ENCODE measurements at places on chromosomes 7 and 10.

DNA sequence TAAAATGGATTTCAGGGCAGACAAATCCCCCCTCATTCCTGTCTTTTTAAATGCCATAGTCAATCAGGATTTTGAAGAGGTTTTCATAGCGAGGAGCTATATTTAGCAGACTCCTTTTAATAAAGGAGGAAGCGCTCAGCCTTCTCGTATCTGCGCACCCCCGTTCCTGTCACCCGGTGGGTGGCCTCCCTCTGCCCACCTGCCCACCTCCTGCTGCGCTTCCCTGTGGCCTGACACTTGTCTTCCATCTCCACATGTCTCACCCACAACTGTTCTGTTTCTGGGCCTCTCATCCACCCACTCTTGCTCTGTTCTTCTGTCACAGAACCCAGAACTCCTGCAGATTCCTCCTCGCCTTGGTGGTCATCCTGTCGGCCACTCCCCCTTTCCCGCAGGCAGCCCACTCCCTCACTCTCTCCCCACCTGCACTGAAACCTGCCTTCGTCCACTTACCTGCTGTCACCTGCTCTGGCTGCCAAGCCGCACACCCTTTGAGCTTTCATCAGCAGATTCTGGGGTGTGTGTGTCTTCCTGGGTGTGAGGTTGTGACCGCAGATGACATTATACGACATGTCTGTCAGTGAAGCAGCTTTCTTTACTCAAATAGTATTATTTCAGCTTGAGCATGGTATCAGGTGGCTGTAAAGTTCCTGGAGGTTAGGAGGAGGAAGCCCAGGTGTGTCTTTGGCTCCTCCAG lies 163.5 kb upstream of the AGK start:
- no peak for DNase-seq

- DNase-seq: no peak
These were observed 27.1 kb downstream of the MDH2 start for GRCh38 chr7:76074972-76075370.

- no peak for DNase-seq
These were observed 609.8 kb upstream of the MKI67 start for GRCh38 chr10:128735996-128736395.

DNA sequence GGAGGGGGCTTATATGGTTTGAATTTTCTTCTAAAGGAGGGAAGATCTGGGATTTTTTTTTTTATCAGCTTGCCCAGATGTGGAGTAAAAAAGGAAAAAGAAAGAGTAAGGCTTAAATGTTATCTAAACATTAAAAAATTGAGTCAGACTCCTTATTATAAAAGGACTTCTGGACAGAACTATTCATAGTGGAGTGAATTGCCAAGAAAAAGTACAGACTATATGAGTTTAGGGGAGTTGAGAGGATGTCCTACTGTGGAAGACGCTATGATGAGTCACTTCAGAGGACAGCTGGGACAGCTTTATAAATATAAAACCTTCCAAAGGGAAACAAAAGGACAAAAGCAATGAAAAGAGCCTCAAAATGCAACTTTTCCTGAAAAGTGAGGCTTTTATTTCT lies 73.0 kb downstream of the TFPI2 start:
- DNase-seq: no peak

- DNase-seq: no peak
These were observed 41.0 kb upstream of the SAMD8 start for GRCh38 chr10:75070476-75070875.

DNA sequence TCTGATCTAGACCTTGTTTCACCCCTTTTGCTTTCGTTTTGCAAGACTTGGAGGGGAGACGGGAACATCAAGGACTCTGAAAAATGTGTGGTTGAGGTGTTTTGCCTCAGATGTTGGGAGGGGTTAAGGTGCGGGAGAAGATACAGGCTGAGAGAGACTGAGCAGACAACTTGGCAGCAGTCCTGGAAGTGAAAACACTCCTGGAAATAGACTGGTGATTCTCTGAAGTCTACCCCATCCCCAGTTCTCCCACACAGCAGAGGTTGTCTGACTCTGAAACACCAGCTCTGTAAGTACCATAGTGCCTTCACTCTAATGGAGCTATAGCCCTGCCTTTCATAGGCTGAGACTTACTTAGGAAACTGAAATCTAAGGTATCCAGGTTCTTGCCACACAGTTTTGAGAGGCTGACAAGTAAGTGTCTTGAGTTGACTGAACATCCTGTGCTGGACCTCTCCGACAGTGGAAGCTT lies 152.5 kb downstream of the PPP1R9A start:
- DNase-seq: no peak

- DNase-seq: no peak
These were observed at the start of gene ADAMTS14 for GRCh38 chr10:70672165-70673042. Gene ADAMTS14, plus strand, starts transcription at chr10:70672506. Its CDS starts 297 bp downstream, at chr10:70672803.

- DNase-seq: no peak
These were observed 750.1 kb upstream of the SORCS1 start for GRCh38 chr10:107914450-107915214.

GRCh38 chr7:127650847-127651555 lies 993 bp upstream of the SND1 start:
- peak; percentile 39 for DNase-seq

- no peak for DNase-seq
These were observed 221.7 kb downstream of the CDK14 start for GRCh38 chr7:90817846-90818245.

- DNase-seq: no peak
These were observed 67.3 kb downstream of the NHLRC2 start for GRCh38 chr10:113921561-113922370.

GRCh38 chr7:31006857-31007256 lies 43.1 kb downstream of the GHRHR start:
- no peak for DNase-seq

DNA sequence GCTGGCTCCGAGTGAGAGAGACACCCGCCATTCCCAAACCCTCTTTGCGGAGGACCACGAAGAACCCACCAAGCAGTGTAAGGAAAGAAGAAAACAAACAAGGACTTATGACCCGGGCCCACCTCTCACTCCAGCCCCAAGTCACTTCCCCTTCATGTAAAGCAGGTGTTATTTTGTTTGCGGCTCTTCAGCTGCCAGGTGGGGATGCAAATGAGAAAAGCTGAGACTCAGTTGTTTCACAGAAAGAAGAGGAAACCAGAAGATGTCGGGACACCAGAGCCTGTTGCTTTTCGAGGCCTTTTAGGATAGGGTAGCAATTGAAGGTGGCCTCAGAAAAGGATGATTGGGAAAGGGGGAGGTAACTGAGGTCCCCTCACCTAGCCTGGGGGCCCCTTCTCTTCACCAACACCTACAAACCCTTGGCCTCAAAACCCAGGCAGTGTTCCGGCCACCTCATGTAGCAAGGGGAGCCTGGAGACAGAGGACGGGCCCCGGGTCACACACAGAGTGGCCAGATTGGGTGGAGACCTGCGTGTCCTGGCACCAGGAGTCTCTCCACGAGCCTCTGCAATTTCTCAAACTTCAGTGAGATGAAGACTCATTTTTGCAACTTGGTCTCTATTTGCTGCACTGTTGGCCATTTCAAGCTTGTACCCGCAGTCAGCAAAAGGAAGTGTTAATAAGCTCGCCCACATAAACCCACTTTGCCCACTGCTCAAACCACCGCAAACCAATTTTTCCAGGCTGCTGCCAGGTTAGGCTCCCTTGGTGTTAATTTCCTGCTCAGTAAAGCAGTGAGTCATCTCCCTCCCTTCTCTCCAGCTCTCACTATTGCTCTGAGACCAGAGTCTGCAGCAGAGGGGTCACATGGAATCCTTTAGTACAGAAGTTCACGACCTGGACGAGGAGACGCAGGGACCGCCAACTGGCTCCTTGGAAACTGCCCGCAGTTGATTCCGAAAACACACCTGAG lies 45.5 kb downstream of the AOC1 start:
- no peak for DNase-seq

- no peak for DNase-seq
These were observed 97.5 kb upstream of the OIT3 start for GRCh38 chr10:72796042-72796441.

- DNase-seq: no peak
These were observed 87.0 kb downstream of the ALOX5 start for GRCh38 chr10:45461034-45461433.

DNA sequence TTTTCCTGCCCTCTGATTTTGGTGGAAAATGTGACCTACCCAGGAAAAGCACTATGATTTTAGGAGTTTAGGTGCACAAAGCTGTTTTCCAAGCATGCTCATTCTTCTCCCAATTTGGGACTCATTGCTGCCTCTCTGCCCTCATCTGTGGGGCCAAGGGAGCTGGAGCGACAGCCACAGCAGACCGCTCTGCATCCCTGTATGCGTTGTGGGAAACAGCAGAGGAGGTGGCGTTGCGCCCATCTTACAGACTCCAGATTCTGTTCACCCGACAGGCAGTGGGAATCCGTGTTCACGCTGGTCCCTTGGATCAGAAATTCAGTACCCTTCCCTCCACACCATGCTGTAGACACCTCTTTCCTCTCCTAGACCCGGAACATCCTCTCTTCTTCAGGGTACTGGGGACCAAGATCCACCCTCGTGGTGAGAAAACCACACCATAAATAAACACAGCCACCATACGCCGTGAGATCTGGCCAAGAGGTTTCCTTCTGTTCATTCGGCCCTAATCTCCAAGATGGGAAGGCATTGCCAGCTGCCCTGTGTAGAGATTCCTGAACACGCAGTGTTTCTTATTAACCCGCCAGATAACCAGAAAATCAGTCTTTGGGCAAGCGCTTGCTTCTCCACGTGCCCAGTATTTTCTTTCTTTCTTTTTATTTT lies 87.9 kb downstream of the CUX1 start:
- DNase-seq: no peak

DNA sequence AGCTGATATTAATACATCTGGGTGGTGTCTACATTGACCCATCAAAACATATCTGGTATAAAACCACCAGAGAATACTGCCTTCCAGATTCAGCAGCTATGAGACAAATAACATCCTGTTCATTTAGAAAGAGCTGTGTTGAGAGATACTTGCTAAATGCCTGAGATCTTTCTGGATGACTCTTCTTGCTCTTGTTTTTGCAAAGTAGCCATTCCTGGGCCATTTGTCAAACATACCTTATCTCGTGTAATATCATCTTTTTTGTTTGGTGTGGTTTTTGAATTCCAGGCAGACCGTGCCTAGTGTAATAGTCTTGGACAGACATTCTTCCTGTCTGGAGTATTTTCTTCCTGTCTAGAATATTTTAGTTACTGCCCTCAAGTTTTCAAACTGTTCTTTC lies 74.7 kb upstream of the PRR15 start:
- DNase-seq: no peak

- no peak for DNase-seq
These were observed 11.8 kb downstream of the AGK start for GRCh38 chr7:141562972-141563371.

GRCh38 chr10:70529848-70530247 lies 51.3 kb downstream of the PALD1 start:
- DNase-seq: no peak

DNA sequence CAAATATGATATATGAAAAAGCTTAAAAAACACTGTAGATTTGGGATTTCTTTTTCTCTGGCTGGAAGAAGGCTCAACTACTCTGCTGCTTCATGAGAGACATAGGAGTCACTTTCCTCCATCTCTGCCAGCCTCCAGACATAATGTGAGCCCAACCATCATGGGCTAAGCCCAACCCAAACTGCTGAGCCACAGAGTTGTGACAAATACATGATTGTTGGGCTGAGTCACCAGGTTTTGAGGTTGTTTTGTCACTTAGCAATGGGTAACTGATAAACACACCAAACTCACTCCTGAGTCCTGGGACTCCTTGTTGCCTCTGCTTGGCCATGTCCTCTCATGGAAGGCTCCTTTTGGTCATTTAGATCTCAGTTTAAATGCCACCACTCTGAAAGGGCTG lies 381.8 kb upstream of the FZD8 start:
- DNase-seq: no peak

DNA sequence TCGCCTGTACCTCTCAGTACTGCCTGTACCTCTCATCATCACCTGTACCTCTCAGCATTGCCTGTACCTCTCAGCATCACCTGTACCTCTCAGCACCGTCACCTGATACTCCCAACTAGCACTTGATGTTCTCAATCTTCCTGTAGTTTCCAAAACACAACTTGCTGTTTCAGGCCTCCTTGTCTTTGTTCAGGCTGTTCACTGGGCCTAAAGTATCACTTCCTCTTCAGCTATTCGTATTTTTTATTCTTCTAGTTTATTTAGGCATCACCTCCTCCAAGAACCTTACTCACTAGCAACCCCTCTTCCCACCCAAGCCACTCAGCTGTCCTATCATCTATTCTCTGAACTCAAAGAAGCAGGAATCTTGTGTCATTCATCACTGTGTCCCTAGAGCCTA lies 24.1 kb downstream of the OR6B1 start:
- no peak for DNase-seq

GRCh38 chr7:7176406-7177043 lies 5.8 kb upstream of the C1GALT1 start:
- no peak for DNase-seq

DNA sequence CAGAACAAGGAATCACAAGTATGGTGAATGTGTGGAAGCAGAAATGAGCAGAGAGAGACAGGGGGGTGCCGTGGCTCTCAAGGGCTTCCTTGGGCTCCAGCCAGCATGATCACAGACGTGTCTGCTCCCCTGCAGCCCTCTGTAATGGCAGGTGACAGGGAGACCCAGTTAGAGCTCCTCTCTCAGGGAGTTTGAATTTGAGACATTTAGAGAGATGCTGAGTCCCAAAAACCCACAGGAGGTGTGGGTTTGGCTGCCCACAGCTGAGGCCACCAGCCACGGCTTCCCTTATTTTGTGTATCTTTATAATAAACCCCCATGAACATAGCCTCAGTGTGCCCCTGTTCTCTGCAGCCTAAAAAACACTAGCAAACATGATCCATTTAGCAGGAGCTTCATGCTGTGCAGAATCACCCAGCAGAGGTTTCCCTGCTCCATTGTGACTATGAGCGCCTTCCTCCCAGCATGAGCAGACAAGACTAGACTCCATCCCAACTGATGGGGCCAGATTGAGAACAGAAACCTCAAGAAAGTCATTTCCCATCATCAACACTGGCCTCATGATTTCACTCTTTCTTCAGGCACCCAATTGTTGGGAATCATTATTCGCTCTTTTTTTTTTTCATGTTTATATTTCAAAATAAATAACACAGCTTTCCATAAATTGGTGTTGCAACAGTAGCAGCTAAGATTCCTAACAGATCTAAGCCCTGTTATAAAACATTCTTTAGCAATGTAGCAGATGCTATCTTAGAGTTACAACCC lies 13.4 kb downstream of the NOD1 start:
- no peak for DNase-seq

DNA sequence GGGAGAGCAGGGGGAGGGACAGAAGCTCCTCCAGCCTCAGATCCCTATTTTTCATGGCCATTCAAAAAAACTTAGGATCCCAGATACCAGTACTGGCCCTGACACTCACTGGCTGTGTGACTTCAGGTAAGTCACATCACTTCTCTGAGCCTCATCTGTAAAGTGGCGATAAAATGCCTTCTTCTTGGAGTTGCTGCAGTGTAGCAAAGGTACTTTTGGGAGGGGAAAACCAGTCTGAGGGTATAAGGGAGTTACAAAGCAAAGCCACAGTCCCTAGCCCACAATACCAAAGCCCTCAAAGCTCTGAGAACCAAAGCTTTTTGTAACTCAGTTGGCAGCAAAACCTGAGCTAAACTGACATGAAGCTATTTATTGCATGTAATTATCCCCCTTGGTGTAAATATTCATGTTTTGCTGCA lies 43.4 kb upstream of the COL13A1 start:
- no peak for DNase-seq

Measured in NCI-H2029 treated with DMSO at 0.1 percent for 48 hours (cell line).